ENCODE measurements at places on chromosomes 2 and 18.
A peak's percentile ranks its signal among the peaks of the same experiment; 100 is the strongest.

DNA sequence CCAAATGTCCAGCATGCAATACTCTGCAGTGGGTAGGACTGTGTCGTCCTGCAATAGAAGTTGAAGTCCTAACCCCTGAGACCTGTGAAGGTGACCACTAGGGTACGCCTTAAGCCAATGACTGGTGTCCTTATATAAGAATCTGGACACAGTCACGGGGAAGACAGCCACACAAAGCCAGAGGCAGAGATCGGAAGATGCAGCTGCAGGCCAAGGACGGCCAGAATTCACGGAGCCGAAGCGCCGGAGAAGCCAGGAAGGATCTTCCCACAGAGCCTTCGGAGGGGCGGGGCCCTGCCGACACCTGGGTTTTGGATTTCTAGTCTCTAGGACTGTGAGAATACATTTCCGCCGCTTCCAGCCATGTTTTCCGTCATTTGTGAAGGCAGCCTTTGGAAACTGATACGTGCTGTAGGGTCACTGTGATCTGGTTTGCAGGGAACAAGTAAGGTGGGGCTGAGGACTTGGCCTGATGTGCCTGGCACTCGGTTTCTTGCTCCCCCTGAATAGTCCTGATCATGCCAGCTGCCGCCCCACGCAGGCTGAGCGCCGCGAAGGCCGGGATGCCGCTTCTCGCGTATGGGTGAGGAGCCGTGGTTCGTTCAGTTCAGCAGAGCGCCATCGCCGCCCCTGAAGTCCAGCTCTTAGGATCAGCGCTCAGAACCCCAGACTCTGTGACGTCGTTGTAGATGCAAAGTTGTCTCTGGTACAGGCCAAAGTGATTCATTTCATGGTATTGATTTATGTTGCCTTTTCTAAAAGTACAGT, 38.7 kb downstream of the PTGR3 start:
- DNase-seq, result no peak

DNA sequence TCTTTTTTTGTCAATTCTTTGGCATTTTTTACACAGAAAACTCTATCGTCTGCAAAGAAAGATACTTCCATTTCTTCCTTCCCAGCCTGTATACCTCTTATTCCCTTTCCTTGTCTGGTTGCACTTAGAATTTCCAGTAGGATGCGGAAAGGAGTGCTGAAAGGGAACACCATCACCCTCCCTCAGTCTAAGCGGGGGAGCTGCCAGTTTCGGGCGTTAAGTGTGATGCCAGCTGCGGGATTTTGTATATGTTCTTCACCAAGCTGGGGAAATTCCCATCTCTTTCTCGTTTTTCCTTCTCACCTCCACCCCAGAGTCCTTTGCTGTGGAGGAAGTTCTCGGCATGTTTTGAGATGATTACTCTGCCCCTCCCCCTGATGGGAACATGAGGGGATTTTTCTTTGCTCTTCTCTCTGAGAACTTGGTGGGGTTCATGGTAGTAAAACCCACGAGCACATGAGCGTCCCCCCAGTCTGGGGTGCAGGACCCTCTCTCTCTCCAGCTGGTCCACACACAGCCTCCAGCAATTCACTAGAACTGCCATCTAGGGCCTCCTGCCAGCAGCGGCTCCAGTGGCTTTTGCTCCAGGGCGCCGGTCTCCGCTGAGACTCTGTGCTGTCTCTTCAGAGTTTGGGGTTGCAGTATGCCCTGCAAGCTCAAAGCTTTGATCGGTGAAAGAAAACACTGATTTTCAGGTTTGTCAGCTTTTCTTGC, 15.5 kb downstream of the AQP12A start:
- no peak for DNase-seq

DNA sequence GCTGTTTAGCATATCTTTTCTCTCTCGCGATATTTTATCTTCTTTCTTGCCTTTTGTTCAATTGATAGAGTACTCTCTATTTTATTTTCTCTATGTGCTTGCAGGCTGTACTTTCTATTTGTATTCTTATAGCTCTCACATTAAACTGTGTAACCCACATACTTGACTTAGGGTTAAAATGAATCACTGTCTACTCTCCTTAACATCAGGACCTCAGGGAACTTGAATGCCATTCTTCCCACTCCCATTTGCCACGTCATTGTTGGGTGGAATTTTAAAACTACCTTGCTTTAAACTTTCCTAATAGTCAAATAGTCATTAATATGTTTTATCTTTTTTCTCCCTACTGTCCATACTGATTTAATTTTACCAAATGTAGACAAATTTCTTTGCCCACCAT, 269.7 kb downstream of the ALPK2 start:
- no peak for DNase-seq

DNA sequence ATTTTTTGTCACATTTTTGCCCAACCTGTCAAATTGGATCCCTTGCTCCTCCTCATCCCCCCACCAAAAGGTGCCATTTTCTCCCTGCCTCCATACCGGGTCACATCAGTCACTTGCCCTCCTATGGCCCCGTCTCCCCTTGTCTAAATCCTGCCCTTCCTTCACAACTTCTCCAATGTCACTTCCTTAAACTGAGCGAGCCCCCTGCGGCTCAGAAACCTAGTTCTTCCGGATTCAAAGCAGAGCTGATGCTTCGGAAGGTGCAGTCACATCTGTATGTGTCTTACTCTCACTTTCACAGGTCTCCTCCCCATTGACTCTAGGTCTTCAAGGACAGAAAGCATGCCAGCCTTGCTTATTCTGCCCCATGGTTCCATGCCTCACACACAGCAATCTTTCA, 22.1 kb downstream of the TNP1 start:
- DNase-seq, result no peak

- no peak for DNase-seq
Measured at GRCh38 chr2:171330155-171330956, 103.4 kb downstream of the METTL8 start.

DNA sequence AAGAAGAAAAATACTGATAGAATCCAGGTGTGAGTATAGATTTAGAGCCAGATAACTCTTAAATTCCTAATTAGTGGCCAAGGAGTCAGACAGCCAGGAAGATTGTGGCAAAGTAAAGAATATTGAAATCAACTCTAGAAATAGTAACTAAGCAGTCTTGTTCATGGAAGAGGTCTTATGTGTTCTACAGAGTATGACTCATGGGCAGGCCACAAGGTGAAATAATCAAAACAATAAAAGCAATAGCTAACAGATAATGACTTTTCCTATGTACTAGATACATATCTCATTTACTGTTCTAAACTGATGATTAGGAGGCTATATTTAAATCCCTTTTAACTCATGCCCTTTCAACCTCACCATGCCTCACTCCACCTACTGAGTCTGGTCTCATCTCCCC, 227.4 kb upstream of the COL3A1 start:
- DNase-seq, result no peak

DNA sequence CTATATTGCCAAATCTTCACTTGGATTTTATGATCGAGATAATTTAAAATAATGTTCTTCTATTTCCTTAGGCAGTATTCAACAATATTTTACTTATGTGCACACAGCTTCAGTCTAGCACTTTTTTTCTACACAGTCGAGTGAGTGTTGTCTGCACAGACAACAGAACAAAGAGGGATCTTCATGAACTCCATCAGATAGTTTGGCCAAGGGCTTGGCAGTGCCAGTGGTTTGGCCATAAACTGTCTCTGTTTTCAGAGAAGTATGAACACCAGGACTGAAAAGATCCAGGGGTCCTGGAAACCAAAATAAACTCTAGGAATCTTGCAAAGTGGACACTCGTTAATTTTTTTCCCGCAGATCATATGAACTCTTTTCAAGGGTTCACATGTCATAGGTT, 547.3 kb downstream of the PLCL1 start:
- no peak for DNase-seq

- DNase-seq, result no peak
Measured at GRCh38 chr2:165876712-165877111, 76.9 kb downstream of the TTC21B start.

DNA sequence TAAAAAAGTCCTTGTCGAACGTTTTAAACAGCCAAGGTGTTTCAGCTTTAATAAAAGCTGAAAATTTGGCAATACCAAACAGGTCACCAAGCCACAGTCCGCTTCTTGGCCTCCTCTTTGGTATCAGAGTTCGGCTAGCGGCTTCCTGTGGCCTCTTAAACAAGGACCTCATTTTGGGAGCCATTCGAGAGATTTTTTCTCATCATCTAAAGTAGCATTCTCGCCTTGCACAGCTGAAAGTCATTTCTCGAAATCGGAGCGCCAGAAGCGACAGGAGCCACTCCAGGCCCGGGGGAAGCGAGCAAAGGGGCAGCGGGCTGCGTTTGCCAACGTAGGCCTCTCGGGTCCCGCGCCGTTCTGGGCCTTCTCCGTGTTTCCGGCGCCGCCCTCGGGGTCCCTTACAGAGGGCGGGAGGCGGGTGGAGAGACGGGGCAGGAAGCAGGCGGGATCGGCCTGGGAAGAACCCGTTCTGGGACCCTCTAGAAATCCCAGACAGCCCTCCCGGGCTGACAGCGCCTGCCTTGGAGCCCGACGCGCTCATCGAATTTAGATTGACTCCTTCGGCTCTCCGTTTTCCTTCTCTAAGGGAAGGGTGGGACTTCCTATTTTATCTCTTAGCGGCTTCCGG, 522 bp upstream of the ZNF407 start:
- DNase-seq, result peak; percentile 27

- DNase-seq, result no peak
Measured at GRCh38 chr2:9807555-9808305, 35.5 kb upstream of the TAF1B start.

GRCh38 chr18:74420481-74420880, 36.6 kb downstream of the DIPK1C start:
- DNase-seq, result no peak

DNA sequence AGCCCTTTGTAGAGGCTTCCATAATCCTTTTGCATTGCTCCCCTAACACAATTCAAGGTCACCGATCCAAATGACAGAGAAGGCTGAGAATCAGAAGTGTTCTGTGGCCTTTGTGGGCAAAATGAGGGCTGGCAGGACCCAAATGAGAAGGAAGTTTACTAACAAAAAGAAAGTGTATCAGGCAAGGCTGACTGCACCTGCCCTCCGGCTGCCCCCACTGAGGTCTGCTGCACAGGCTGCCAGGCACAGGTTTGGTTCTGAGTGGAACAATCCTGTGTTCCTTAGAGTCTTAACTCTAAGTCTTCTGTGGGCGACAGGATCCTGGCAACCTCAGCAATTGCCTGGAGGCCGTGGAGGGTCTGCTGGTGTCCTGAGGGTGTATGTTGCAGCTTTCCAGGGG, 568.5 kb downstream of the CMPK2 start:
- DNase-seq, result no peak

DNA sequence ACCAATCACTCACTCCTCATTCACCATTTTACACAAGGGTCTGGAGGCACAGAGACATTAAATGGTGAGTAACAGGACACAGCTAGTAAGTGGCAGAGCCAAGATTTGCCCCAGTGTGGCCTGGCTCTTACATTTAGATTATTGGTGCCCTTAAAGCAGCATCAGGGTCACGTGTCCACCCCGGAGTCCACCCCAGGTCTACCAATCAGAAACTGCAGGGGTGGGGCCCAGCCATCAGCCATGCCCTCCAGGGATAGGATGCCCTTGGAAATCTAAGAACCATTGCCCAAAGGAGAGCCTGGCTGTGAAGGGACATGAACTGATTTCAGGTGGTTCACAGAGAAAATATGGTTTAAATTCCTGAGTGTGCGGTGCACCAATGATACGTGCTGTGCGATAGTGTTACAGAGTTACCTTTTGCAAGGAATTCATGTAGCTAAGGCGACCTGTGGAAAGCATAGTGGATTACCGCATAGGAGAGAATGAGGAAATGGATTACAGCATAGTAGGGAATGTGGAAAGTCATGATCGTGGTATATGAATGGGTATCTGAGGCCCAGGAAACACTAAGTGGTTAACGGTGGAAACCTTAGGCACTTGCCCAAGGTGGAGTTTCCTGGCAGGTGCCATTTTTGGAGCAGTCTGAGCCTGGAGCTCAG, 17.8 kb downstream of the IGFBP5 start:
- DNase-seq, result no peak

GRCh38 chr2:23516520-23517256, 131.7 kb downstream of the KLHL29 start:
- DNase-seq, result no peak

DNA sequence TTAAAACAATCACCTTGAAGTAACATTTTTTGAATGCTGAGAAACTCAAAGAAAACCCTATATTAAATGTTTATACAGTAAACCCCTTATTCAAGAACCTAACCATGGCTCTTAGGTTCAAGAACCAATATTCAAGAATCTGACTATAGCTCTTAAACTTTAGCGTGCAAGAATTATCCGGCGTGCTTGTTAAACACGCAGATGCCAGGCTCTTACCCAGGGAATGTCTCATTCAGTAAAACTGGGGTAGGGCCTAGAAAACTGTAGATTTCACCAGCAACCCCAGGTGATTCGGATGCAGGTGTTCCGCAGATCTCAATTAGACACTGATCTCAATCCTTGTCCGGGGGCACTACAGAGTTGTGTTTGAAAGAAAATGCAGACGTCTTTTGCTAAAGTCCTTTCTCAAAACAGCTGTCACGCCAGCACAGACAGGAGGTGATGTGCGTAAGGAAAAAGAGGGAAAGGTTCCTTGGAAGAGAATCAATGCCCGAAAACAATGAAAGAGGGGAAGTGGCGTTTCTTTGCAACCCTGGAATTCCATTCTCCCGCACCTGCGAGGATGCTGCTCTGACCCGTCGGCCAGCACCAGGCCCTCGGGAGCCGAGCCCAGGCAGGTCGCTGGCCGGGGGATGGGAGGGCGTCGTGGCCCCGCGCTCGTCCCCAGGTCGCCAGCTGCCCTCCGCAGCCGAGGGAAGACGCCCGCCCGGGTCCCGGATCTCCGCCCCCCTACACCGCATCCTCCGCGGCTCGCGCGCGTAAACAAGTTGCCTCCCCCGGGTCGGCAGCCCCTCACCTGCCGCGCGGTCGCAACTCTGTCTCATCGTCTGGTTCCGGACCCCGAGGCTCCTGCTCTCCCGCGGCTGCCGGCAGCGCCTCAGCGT, 851 bp downstream of the EIF2AK3 start:
- DNase-seq, result no peak

GRCh38 chr2:176139661-176140512, 10.4 kb downstream of the HOXD8 start:
- DNase-seq, result no peak

- no peak for DNase-seq
Measured at GRCh38 chr2:152028182-152028862, 70.5 kb downstream of the CACNB4 start.

GRCh38 chr2:176120364-176121189, 1.9 kb upstream of the HOXD9 start:
- no peak for DNase-seq

- no peak for DNase-seq
Measured at GRCh38 chr2:85751627-85752026, 2.2 kb upstream of the ATOH8 start.

DNA sequence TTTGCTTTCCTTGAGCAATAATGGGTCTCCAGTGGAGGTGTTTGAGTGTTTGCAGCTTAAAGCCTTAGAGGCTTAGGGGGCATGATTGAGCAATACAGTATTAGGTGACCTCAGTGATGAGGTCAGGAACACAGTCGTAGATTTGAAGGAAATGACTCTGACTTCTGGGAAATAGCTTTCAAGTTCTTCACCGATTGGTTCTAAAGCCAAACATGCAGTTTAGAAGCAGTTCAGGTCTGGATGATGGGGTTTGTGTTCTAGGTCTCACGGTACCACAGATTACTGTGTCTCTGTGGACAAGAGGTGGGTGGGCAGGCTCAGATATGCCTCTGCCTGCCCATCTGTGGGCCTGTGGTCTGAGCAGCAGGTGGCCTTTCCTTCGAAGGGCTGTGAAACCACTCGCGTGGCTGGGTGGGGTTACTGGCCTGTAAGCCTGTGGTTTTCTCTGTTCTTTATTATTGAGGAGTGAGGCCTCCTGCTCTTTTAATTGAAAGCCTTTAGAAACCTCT, 7.8 kb downstream of the MTHFD2 start:
- DNase-seq, result no peak
